Cardiac muscle cell (in vitro differentiated cells and primary cell): ENCODE measurements at places on chromosomes 12 and 14.

GRCh38 chr14:95500772-95501401 is 15.6 kb downstream of the SYNE3 start:
- DNase-seq, result no peak

GRCh38 chr14:22557846-22558220 is 31.2 kb downstream of the DAD1 start:
- DNase-seq, result no peak

DNA sequence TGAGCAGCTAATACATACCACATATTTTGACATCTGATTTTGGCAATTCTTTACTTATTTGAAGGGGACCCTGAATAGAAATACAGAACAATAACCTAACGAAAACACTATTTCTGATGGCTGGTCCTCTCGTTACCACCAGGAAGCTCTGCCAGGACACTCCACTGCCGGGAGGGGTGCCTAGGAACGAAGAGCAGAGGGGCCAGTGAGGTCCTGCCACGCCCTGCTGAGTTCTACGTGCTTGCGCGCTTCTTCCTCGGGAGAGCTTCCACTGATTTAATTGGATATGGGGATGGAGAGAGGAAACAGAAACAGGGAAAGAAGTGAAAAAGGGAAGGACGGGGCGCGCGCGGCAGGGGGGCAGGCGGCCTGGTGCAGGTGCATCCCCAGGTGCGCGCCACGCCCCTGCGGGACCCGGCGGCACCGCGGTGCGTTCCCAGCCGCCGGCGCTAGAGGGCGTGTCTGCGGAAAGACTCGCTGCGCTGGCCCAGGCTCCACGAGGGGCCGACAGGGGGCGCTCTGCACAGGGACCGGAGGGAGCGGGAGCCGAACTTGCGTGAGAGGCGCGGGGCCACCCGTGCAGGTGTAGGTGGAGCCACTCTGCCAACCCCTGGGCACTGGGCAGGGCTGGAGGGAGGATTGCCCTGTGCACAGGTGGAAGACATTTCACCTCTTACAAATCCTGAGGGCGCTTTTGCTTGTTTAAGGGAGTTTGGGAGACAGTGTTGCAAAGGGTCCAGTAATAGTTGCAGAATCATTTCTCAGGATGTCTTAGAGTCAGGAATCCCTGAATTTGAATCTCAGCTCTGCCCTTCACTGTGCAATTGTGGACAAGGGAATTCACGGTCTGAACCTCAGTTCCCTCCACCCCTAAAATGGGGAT is 986.3 kb upstream of the TMEM132C start:
- peak; percentile 81 for DNase-seq

DNA sequence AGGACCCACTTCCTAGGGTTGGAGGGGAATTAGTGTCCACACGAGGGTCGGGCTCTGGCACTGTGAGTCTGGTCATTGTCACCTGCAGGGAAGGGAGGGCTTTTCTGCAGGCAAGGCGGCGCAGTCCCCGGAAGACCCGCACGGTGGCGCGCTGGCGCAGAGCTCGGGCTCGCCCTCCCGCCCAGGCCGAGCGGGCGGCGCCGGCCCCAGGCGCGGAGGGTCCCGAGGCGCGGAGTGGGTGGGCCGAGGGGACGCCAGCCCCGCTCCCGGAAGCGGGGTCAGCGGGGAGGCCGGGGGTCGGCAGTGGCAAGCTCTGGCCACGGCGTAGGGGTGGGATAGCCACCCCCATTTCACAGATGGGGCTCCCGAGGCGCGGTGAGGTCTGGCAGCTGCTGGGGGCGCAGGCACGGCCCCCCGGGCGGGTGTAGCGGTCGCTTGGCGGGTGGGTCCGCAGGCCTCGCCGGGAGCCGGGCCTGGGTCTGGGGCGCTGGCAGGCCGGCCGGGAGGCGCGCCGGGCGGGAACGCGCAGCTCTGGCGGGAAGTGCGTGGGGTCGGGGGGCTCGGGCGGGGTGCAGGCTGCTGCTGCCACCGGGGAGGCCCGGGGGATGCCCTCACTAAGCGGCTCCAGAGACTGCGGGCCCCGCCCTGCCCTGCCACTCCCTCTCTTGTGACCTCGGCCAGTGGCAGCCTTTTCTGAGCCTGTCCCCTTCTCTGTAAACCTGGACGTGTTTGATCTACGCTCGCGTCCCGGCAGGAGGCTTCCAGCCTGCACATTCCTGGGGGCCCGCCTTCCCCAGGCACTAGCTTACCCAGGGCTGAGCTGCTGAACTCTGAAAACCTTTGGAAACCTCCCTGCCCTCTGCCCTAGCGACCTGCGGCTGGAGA is 46.1 kb downstream of the CYP46A1 start:
- DNase-seq, result no peak

GRCh38 chr12:64058541-64059265 is 163.4 kb downstream of the KICS2 start:
- no peak for DNase-seq

GRCh38 chr12:105852496-105852895 is 286.3 kb downstream of the NUAK1 start:
- peak; percentile 16 for DNase-seq
